ENCODE measurements at places on chromosomes 11 and 22.

- no peak overlapping the region for H3K4me3 ChIP-seq
- DNase-seq: no peak
- peaks cover 6% of the 10 kb centered on the region for H3K4me1 ChIP-seq
- no peaks in the 10 kb centered on the region for H3K36me3 ChIP-seq
- no peaks in the 10 kb centered on the region for H3K27me3 ChIP-seq
- H3K27ac ChIP-seq: no peak overlapping the region
Observed at GRCh38 chr11:75591966-75592365, 29.9 kb downstream of the SERPINH1 start.

- peaks cover 27% of the 10 kb centered on the region for H3K4me1 ChIP-seq
- DNase-seq: peak; percentile 85
- H3K4me3 ChIP-seq: no peak overlapping the region
- no peaks in the 10 kb centered on the region for H3K36me3 ChIP-seq
- H3K27me3 ChIP-seq: no peaks in the 10 kb centered on the region
- H3K27ac ChIP-seq: no peak overlapping the region
Observed at GRCh38 chr11:128565881-128566280, 21.5 kb downstream of the ETS1 start.

- DNase-seq: no peak
- H3K36me3 ChIP-seq: no peaks in the 10 kb centered on the region
- no peak overlapping the region for H3K4me3 ChIP-seq
- H3K27me3 ChIP-seq: no peaks in the 10 kb centered on the region
- no peak overlapping the region for H3K27ac ChIP-seq
Observed at GRCh38 chr11:86481399-86481798, 106.7 kb downstream of the CCDC81 start.

GRCh38 chr22:17143826-17144225 lies 15.3 kb downstream of the HDHD5 start:
- H3K36me3 ChIP-seq: peaks cover 2% of the 10 kb centered on the region
- H3K4me3 ChIP-seq: no peak overlapping the region
- H3K4me1 ChIP-seq: no peaks in the 10 kb centered on the region
- no peaks in the 10 kb centered on the region for H3K27me3 ChIP-seq
- no peak overlapping the region for H3K27ac ChIP-seq
- DNase-seq: no peak

DNA sequence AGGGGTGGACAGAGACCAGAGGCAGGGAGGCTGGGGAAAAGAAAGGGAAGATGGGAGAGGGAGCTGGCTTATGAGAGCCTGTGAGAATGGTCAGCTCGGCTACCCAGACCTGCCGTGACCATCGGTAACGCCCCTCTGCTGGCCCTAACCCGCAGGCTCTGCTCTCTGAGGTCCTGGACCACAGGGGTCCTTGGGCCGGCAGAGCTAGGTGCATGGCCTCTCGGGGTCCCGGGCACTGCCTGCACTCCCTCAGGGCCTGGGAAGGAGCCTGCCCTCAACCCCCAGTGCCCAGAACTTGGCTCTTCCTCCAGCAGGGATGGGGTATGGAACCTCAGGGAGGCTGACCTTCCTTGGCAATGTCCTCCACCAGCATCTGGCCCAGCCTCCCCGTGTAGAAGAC lies 13.2 kb downstream of the GGT5 start:
- no peaks in the 10 kb centered on the region for H3K4me1 ChIP-seq
- no peak overlapping the region for H3K27ac ChIP-seq
- no peak for DNase-seq
- no peak overlapping the region for H3K4me3 ChIP-seq
- H3K36me3 ChIP-seq: no peaks in the 10 kb centered on the region

GRCh38 chr11:126914166-126914565 lies 86.4 kb downstream of the KIRREL3 start:
- H3K27ac ChIP-seq: no peak overlapping the region
- no peak overlapping the region for H3K4me3 ChIP-seq
- no peak for DNase-seq
- no peaks in the 10 kb centered on the region for H3K36me3 ChIP-seq
- no peaks in the 10 kb centered on the region for H3K4me1 ChIP-seq
- H3K27me3 ChIP-seq: no peaks in the 10 kb centered on the region

- no peak overlapping the region for H3K27ac ChIP-seq
- no peaks in the 10 kb centered on the region for H3K27me3 ChIP-seq
- H3K4me3 ChIP-seq: no peak overlapping the region
- H3K36me3 ChIP-seq: no peaks in the 10 kb centered on the region
- no peaks in the 10 kb centered on the region for H3K4me1 ChIP-seq
Observed at GRCh38 chr11:10379871-10380568, 75.0 kb upstream of the AMPD3 start.

DNA sequence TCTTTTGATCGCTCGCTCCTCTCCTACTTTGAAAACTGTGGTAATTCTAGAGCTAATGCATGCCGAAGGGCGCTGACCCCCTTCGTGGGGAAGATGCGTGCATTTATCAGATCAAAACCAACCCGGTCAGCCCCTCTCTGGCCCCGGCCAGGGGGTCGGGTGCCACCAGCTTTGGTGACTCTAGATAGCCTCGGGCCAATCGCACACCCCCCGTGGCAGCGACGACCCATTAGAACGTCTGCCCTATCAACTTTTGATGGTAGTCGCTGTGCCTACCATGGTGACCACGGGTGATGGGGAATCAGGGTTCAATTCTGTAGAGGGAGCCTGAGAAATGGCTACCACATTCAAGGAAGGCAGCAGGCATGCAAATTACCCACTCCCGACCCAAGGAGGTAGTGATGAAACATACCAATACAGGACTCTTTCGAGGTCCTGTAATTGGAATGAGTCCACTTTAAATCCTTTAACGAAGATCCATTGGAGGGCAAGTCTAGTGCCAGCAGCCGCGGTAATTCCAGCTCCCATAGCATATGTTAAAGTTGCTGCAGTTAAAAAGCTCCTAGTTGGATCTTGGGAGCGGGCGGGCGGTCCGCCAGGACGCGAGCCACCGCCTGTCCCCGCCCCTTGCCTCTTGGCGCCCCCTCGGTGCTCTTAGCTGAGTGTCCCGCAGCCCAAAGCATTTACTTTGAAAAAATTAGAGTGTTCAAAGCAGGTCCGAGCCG lies 3898.2 kb upstream of the OR11H1 start:
- DNase-seq: no peak
- H3K27me3 ChIP-seq: no peaks in the 10 kb centered on the region
- H3K4me1 ChIP-seq: no peaks in the 10 kb centered on the region
- H3K27ac ChIP-seq: no peak overlapping the region
- H3K36me3 ChIP-seq: no peaks in the 10 kb centered on the region
- no peak overlapping the region for H3K4me3 ChIP-seq

DNA sequence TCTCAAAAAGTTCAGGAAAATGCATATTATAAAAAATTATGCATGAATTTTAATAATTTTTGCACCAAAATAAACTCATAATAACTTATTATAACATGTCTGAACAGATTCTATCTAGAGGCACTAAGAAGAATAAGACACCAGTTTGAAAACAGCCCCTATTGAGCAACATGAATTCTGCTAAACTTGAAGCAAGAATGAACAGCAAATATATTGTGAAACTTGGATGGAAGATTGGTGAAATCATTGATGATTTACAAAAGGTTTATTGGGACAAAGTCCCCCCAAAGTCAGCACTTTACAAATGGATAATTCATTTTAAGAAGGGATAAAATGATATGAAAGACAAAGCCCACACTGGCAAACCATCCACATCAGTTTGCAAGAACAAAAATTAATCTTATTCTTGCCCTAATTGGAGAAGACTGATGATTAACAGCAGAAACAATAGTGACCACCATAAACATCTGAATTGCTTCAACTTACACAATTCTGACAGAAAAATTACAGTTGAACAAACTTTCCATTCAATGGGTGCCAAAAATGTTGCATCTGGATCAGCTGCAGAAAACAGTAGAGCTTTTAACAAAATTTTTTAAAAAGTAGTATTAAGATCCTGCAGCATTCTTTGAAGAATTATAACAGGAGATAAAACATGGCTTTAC lies 257.5 kb upstream of the FAT3 start:
- no peaks in the 10 kb centered on the region for H3K27me3 ChIP-seq
- no peak for DNase-seq
- no peak overlapping the region for H3K27ac ChIP-seq
- no peak overlapping the region for H3K4me3 ChIP-seq

GRCh38 chr11:84430661-84431060 lies 1144.5 kb upstream of the CCDC90B start:
- peak; percentile 69 for DNase-seq
- no peak overlapping the region for H3K4me3 ChIP-seq
- H3K27ac ChIP-seq: no peak overlapping the region
- no peaks in the 10 kb centered on the region for H3K27me3 ChIP-seq
- no peaks in the 10 kb centered on the region for H3K36me3 ChIP-seq
- peaks cover 2% of the 10 kb centered on the region for H3K4me1 ChIP-seq

DNA sequence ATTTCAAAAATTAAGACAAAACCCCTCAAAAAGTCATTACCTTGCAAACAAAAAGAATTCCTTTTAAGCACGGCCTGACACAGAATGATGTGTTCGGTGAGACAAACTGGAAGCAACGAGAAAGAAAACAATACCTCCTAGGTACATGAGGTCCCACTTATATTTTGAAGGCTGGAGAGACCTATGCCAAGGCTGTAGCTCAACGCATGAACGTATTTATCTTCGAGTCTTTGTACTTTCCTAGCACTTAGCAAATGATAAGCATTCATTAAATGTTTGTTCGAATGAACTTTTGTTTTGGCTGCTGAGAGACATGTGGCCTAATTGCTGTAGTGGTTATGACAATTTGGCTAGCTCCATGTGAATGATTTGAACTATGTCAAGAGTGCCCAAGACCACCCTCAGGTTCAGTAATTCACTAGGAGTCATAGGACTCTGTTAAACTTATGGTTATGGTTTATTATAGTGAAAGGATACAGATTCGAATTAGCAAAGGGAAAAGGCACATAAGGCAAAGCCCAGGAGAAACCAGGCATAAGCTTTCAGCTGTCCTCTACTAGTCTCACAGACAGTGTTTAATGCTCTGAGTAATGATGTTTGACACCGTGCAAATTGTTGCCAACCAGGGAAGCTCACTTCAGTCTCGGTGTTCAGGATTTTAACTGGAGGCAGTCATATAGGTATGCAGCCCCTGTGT lies 26.0 kb upstream of the HORMAD2 start:
- no peak overlapping the region for H3K27ac ChIP-seq
- no peaks in the 10 kb centered on the region for H3K36me3 ChIP-seq
- DNase-seq: no peak
- H3K27me3 ChIP-seq: no peaks in the 10 kb centered on the region
- H3K4me3 ChIP-seq: no peak overlapping the region

- no peak overlapping the region for H3K4me3 ChIP-seq
- H3K27ac ChIP-seq: no peak overlapping the region
- peaks cover 4% of the 10 kb centered on the region for H3K4me1 ChIP-seq
- H3K36me3 ChIP-seq: no peaks in the 10 kb centered on the region
- H3K27me3 ChIP-seq: no peaks in the 10 kb centered on the region
Observed at GRCh38 chr11:8340296-8340695, 76.6 kb upstream of the LMO1 start.

DNA sequence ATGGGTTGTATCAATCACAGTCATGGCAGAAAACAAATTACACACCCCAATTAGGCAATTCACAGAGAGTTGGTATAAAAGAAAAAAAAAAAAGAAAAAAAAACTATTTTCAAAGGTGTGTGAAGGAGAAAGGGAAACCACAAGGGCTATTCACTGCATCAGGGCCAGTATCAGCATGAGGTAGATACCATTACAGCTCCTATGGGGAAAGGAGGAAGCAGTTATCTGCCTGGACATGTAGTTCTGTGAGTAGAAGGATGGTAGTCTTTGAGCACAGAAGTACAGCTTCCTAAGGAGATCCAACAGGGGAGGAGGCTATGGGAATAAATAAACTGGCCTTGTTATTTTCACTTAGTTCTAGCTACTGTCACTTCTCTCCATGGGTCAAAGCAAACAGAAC lies 746.1 kb downstream of the LUZP2 start:
- no peak overlapping the region for H3K4me3 ChIP-seq
- H3K27me3 ChIP-seq: no peaks in the 10 kb centered on the region
- no peak for DNase-seq
- H3K4me1 ChIP-seq: no peaks in the 10 kb centered on the region
- no peaks in the 10 kb centered on the region for H3K36me3 ChIP-seq
- no peak overlapping the region for H3K27ac ChIP-seq

- no peak overlapping the region for H3K4me3 ChIP-seq
- H3K36me3 ChIP-seq: no peaks in the 10 kb centered on the region
- H3K27me3 ChIP-seq: no peaks in the 10 kb centered on the region
- peak; percentile 45 for DNase-seq
Observed at GRCh38 chr11:69040581-69041260, 8.0 kb upstream of the TPCN2 start.

- DNase-seq: no peak
- H3K36me3 ChIP-seq: no peaks in the 10 kb centered on the region
- no peaks in the 10 kb centered on the region for H3K4me1 ChIP-seq
- no peaks in the 10 kb centered on the region for H3K27me3 ChIP-seq
Observed at GRCh38 chr11:105027678-105028077, 4.7 kb upstream of the CASP5 start.

DNA sequence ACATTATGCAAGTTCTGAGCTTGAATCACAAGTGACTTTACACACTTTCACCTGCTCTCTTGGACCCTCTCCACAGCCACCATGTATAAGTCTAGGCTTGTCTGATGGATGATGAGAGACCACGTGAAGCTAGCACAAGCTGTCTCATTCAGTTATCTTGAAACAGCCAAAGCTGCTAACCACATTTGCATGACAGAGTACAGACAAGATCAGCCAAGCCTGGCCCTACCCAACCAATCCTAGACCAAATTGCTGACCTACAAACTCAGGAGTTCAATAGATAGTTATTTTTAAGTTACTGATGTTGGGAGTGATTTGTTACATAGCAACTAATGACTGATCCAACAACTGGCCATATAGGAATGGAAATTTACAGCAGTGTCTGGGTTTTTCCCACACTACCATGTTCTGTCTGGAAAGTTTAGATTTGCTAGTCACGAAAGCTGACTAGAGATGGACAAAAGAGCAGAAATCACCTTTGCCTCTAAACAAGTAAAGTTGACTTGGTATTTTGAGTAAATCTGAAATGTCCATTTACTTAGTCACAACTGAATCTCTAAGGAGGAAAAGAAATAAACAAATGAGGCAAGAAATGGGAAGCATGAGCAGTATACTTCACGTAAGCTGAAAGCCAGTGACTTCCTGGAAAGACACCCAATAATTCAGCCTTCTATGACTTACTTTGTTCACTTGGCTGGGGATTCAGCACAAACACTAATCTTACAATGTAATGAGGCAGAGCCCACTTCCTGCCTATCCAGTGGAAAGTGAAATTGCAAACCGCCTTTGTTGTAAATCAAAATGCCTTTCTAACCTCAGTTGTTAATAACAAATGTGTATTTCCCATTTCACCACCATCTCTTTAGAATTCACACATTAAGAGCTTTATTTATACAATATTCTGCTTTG lies 101.7 kb downstream of the FAM181B start:
- no peaks in the 10 kb centered on the region for H3K27me3 ChIP-seq
- no peak overlapping the region for H3K27ac ChIP-seq
- H3K4me1 ChIP-seq: no peaks in the 10 kb centered on the region
- H3K36me3 ChIP-seq: no peaks in the 10 kb centered on the region
- DNase-seq: no peak
